ENCODE measurements at places on chromosomes 11 and 22.

GRCh38 chr11:35104655-35105054, 34.3 kb upstream of the CD44 start:
- no peak for DNase-seq

DNA sequence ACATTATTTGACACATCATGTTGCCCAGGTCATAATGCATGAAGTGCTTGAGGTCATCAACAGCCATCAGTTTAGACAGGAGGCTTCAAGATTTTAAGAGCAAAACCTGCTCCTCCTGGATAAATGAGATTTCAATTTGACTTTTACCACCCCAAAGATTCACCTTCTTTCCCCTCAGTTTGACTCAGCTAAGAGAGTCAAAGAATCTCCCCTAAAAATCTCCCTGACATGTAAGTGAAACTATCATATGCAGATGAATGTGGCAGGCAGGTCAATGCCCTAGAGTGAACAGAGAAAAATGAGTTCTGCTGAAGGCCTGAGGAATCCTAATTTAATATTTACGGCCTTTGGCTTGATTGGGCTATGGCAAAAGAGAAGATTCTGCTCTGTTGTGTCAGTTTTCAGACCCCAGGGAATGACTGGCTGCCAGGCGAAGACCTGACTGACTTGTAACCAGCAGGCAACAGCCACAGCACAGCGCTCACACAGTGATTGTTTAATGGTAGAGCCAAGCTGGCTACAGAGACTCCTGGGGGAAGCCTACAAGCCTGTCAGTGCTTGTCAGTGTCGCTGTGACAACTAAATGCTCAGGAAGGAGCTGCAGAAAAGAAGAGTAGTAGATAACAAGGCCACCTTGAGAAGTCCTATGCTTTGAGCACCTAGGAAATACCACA, 491.2 kb upstream of the LRRC4C start:
- no peak for DNase-seq

DNA sequence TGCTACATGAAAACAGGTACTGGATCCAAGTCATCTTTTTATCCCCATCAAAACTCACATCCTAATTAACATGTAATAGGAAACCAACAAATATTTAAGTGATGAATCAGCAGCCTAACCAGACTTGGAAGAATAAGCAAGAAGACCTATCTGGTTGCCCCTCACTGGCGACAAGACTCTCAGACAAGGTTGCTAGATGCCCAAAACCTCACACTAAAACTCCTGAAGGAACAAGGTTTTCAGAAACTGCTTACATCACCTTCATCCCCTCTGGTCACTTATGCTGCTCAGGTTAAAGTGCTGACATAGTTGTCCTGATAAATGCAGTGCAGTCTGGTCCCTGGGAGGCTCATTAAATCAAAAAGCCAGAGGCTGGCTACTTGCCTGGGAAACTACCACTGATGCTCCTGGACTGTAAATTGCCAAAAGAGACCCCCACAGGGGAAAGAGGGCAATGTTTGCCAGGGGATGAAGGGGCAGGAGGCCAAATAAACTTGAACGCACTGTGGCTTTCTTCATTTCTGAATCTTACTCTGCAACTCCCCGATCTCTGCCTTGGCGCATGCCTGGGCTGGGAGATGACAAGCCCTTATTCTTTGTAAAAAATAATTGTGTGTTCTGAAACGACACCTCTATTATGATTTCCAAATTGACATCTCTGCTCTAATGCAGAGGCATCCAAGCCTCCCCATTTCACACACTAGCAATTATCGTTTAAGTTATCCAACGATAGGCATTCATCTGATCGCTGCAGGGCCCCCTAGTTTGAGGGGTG, 72.7 kb downstream of the AMBRA1 start:
- DNase-seq = no peak

- no peak for DNase-seq
Observed at GRCh38 chr11:120814531-120815318, 209.2 kb upstream of the TBCEL start.

- DNase-seq = no peak
Observed at GRCh38 chr11:31442086-31442485, 67.3 kb downstream of the IMMP1L start.

GRCh38 chr11:9151631-9152030, 60.2 kb upstream of the SCUBE2 start:
- no peak for DNase-seq

- no peak for DNase-seq
Observed at GRCh38 chr11:6992457-6993417, 27.4 kb downstream of the ZNF214 start.

GRCh38 chr11:131637469-131638175, 267.2 kb downstream of the NTM start:
- DNase-seq = no peak

- no peak for DNase-seq
Observed at GRCh38 chr22:42604403-42604802, 10.3 kb downstream of the POLDIP3 start.

GRCh38 chr22:23677701-23677995, 13.2 kb upstream of the RGL4 start:
- no peak for DNase-seq

GRCh38 chr22:23164091-23164490, 16.2 kb upstream of the BCR start:
- no peak for DNase-seq

GRCh38 chr11:96461871-96462270, 72.1 kb downstream of the JRKL start:
- no peak for DNase-seq

- no peak for DNase-seq
Observed at GRCh38 chr22:28604966-28605761, 74.5 kb downstream of the TTC28 start.

DNA sequence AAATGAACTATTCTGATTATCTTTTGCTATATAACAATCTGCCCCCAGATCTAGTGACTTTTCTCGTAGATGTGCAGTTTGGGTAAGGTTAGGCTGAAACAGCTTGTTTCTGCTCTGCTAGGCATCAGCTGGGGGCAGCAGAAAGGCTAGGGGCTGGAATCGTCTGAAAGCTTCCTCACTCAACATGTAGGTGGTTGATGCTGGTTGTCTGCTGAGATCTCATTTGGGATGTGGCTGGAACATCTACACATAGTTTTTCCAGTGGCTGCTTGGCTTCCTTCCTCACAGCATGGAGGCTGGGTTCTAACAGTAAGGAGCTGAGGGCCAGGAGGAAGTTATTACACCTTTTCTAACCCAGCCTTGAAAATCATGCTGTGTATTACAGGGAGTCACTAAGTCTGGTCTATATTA, 30.2 kb downstream of the USP47 start:
- DNase-seq = no peak

GRCh38 chr11:13388741-13389140, 74.3 kb downstream of the BTBD10 start:
- DNase-seq = no peak

GRCh38 chr11:66467756-66468155, 1.1 kb downstream of the PELI3 start:
- DNase-seq = no peak

- DNase-seq = no peak
Observed at GRCh38 chr22:42887523-42888507, 30.7 kb upstream of the ARFGAP3 start.

DNA sequence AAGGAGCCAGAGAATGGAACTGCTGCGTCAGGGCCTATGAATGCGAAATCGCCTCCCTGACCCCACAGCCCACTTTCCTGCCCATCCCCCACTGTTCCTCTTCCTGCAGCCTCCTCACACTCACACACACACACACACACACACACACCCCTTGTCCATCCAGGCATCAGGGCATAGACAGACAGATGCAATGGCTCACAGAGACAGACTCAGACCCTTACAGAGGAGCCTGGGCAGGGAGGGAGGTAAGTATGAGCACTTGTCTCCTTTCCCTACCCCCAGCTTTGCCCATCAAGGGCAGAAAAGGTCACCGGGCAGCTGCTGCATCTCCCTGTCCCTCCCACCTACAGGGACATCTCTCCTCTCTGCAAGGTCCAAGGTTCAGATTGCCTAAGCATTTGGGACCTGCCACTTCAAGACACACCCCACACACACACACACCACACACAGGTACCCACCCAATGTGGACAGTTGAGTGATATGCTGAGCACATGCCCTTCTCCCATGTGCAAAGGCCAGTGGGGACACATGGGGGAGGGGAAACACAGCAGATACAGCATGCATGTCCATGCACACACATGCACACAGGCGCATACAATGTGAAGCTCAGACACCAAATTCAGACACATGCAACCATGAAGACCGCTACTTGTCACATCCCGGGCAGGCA, 2.0 kb upstream of the NRXN2 start:
- no peak for DNase-seq

DNA sequence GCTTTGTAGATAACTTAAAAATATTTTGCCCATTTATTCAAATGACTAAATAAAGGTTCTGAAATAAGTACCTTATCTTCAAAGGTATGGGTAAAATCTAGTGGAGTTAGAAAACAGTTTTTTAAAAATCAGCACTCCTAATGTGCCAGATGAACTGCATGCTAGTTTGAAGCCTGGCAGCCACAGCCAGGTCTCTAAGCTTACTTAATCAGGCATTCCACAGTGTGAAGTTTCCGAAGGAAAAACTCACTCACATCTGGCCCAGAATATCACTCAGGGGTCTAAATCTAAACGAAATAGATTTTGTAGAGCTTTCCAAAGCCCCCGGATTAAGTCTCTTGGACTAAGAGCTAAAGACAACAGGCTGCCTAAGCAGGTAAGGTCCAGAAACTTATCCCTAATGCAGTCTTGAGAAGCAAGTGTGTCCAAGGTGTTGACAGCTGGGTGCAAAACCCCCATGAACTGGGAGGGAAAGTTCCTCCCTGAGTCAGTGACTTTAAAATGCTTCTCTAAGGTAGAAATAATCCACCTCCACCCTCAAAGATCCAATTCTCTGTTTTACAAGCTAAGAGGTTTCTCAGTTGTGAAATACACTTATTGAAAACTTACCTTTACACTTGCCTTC, 157.6 kb downstream of the FCHSD2 start:
- no peak for DNase-seq

- no peak for DNase-seq
Observed at GRCh38 chr11:69231466-69232018, 62.4 kb upstream of the MYEOV start.

- DNase-seq = no peak
Observed at GRCh38 chr11:78957476-78958245, 383.0 kb upstream of the NARS2 start.

GRCh38 chr11:16114431-16114830, 241.9 kb downstream of the SOX6 start:
- no peak for DNase-seq

GRCh38 chr11:5203366-5203765, 2.9 kb upstream of the OR51V1 start:
- DNase-seq = no peak

GRCh38 chr11:120524536-120525085, 13.1 kb downstream of the GRIK4 start:
- no peak for DNase-seq

GRCh38 chr22:20422271-20423007, 15.2 kb downstream of the SCARF2 start:
- DNase-seq = no peak

GRCh38 chr11:73530109-73530508, 67.8 kb downstream of the FAM168A start:
- no peak for DNase-seq

- DNase-seq = no peak
Observed at GRCh38 chr11:101187748-101188147, 58.1 kb upstream of the PGR start.

DNA sequence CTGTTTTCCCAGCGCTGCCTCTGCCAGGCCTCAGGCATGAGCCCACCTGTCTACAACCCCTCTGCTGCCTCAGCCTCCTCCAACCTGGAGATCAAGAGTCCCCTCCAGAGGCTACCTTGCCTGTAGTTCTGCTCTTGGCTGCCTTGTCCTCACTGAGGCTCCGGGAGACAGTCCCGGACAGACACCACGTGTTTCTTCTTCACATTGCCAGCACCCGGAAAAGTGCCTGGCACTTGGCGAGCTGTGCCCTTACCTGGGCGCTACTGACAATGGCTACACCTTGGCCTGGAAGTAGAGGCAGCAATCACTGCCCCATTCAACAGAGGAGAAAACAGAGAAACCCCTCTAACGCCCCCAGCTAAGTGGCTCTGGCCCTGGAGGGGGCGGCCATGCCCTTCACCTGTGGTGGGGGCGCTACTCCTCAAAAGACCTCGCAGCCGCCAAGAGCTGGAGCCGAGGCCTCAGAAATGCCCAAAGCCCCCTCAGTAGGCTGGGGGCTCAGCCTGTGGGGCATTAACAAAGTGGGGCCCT, 3.0 kb upstream of the NAP1L4 start:
- DNase-seq = no peak

GRCh38 chr11:69638941-69639681, 1.8 kb upstream of the CCND1 start:
- DNase-seq = no peak

GRCh38 chr11:128667873-128668272, 26.0 kb upstream of the FLI1 start:
- DNase-seq = no peak

- DNase-seq = no peak
Observed at GRCh38 chr11:17563231-17563646, 16.2 kb downstream of the OTOG start.

DNA sequence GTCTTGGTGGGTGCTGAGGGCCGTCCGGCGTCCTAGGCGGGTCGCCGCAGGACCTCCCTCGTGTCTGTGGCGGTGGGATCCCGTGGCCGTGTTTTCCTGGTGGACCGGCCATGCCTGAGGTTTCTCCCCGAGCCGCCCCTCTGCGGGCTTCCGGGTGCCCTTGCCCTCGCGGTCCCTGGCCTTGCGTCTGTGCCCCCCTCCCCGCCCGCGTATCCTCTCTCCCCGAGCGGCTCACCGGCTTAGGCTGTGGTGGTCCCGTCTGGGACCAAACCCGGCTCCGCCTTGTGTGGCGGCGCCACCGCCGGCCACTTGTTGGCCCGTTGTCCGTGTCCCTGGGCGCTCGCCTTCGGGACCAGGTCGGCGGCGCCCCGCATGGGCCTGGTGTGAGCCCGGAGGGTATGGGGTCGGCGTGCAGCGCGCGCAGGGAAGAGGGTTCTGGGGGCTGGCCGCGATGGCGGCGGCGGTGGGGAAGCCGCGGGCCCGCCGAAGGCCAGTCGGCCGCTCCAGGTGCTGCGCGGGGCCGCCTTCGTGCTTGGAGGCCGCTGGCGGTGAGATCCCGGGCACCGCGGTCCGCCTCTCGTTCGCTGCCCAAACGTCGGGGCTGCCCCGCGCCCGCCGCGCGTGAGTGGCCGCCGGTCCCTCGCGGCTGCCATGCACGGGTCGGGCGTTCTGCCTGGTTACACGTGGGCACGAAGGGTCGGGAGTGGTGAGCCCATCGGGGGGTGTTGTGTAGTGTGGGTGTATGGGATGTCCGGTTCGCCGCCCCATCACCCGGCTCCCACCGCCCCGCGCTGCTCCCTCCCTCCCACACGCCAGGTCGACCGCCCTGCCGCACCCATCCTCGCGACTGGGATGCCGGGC, 3899.1 kb upstream of the OR11H1 start:
- no peak for DNase-seq

- no peak for DNase-seq
Observed at GRCh38 chr11:23861615-23862014, 635.2 kb upstream of the LUZP2 start.

- no peak for DNase-seq
Observed at GRCh38 chr11:16184588-16184987, 171.8 kb downstream of the SOX6 start.

DNA sequence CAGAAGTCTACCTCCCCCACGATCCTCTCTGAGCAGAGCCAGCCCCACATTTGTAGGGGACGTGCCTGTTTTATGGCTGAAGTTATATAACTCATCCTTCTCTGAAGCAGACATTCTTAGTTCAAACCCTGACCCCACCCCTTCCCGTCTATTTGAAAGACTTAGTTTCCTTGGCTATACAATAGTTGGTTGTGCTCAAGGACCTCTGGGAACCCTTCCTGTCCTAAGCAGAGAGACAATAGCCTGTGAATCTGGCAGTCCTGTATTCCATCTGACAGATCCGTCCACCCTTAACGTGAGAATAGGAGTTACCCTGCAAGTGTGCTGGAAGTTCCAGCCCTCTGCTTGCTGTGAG, 75.2 kb downstream of the MN1 start:
- DNase-seq = no peak
